NCI-H2227 treated with DMSO at 0.1 percent for 48 hours (cell line): ENCODE measurements at places on chromosomes 4 and X.

DNA sequence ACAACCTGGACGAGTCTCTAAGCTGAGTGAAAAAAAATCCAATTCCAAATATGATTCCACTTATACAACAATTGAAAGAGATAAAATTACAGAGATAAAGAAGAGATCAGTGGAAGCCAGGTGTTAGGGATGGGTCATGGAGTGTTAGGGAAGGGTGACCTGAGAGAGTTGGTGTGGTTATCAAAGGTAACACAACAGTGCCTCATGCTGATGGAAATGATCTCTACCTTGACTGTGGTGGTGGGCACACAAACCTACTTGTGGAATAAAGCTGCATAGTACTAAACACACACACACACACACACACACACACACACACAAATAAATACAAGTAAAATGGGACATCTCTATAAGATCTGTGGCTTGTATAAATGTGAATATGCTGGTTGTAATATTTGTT, 26.0 kb downstream of the BEND2 start:
- DNase-seq = no peak

- DNase-seq = no peak
Measured at GRCh38 chr4:111991797-111992196, 153.5 kb upstream of the FAM241A start.

DNA sequence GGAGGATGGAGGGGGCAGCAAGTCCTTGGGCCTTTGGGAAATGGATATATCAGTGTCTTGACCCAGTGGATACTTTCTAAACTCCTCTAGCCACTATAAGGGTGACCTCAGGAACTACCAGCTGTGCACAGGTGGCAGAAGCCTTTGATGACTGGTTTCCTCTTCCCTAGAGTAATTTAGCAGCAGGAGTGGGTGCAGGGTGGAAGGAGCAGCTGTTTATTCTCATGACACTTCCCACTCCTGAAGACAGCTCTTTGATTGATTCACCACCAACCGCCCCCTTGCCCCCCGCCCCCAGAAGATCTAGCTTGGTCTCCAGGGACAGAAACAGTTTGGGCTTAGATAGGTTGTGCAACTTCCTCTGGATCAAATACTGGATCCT, 63.0 kb downstream of the GPC3 start:
- DNase-seq = no peak

DNA sequence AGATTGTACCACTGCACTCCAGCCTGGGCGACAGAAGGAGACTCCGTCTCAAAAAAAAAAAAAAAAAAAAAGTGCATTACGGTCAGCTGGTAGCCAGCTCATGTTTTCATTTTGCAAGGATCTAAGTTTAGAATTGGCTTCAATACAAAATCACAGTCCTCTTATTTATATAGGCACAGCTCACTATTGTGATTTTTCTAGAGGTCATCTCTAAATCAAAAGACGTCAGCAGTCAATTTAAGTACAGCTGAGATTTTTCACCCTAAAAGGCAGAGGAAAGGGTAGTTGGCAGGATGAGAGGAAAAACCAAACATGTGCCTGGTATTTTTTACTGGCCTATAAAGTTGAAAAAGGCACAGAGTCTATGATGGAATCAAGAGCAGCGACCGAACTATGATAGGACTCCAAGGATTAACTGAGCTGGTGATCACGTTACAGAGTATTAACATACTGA, 30.8 kb downstream of the ASB5 start:
- DNase-seq = no peak

GRCh38 chrX:131477498-131477897, 66.4 kb upstream of the OR13H1 start:
- no peak for DNase-seq

DNA sequence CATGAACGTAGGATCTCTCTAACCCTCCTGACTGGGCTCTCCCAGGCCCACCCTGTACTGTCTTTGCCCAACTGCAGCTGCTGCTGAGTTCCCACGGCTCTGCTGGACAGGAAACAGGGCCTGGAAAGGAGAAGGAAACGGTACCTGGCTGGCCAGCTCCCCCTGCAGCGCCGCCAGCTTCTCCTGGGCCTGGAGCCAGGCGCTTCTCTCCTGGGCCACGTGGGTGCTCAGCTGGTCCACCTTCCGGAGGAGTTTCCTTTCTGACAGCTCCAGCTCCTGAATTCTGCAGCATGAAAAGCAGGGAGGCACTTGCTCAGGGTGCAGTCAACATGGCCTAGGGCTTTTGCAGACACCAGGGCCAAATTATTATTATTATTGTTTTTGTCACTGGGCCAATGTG, 6.5 kb downstream of the C4orf50 start:
- no peak for DNase-seq

- DNase-seq = no peak
Measured at GRCh38 chr4:6092971-6093370, 74.7 kb upstream of the C4orf50 start.

DNA sequence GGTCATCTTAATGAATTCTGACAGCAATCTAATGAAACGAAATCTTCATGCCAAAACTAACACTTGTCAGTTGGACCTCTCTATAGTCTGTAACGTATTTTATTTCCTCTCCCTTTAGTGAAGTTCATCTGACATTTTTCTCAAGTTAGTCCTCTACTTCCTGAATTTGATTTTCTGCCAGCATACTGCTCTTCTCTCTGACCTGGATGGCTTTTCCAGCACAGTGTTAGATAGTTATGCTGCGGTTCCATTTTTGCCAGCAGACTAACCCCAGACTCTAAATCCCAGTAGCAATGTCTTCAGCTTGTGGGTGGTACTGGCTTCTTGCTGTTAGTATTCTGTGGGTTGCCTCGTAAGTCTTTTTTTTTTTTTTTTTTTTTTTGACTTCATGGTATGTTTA, 146.7 kb upstream of the VEGFC start:
- DNase-seq = no peak

GRCh38 chrX:112766774-112767173, 73.9 kb downstream of the AMOT start:
- no peak for DNase-seq

- DNase-seq = no peak
Measured at GRCh38 chr4:8221476-8221875, 22.4 kb downstream of the SH3TC1 start.

DNA sequence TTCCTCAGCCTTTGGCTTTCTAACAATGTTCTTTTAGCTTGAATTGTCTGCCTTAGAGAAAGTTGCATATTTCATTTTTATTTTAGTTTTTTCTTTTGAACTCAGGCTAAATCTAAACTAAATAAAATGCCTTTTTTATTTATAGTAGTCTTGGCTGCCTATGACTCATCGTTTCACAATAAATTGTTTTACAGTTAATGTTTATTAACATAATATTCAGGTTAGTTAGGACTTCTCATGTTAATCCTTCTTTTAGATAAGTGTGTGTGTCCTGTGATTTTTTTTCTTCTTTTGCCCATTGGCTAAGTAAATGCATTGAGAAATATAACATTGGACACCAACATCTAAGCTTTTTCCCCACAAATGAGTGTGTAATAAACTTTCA, 1.6 kb downstream of the RP2 start:
- no peak for DNase-seq

DNA sequence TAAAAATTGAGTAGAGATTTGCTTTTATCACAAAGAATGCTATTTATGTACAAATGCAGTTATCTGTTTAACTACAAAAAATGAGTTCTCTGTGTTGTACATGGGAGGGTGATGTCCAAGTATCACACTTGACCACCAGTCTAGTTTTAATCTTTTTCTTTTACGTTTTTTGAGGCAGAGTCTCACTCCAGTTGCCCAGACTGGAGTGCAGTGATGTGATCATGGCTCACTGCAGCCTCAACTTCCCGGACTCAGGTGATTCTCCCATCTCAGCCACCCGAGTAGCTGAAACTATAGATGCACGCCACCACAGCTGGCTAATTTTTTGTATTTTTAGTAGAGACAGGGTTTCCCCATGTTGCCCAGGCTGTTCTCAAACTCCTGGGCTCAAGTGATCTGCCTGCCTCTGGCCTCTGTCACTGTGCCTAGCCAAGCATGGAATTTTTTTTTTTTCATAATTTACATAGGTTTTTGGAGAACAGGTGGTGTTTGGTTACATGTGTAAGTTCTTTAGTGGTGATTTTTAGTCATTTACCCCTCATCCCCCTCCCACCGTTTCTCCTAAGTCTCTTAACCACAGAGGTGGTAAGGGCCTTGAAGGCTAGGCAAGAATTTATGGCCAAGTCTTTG, 47.9 kb upstream of the RPA4 start:
- DNase-seq = no peak

GRCh38 chr4:169060391-169061091, 50.5 kb upstream of the CBR4 start:
- DNase-seq = no peak
